Frontal cortex (tissue), 4 donors: ENCODE measurements at places on chromosomes 7 and 10.

DNA sequence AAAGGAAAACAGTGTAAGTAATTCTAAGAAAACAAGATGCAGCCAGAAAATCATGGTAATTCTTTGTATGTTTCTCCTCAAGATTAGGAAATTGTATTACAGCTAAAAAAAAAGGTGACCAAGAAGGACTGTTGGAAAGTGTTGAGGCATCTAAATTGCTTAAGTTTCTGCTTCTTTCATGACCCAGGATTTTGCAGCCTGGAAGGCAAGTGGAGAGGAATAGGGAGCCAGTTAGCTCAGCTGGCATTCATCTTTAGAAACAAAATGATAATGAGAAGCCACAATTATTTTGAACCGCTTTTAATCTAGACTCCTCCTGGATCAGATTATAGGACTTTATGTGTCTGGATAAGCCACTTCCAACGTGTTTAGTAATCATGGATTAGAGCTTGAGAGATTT lies 56.8 kb upstream of the TMEM229A start:
- no peak for DNase-seq

GRCh38 chr7:34025600-34025999 lies 120.3 kb downstream of the BMPER start:
- no peak for DNase-seq

DNA sequence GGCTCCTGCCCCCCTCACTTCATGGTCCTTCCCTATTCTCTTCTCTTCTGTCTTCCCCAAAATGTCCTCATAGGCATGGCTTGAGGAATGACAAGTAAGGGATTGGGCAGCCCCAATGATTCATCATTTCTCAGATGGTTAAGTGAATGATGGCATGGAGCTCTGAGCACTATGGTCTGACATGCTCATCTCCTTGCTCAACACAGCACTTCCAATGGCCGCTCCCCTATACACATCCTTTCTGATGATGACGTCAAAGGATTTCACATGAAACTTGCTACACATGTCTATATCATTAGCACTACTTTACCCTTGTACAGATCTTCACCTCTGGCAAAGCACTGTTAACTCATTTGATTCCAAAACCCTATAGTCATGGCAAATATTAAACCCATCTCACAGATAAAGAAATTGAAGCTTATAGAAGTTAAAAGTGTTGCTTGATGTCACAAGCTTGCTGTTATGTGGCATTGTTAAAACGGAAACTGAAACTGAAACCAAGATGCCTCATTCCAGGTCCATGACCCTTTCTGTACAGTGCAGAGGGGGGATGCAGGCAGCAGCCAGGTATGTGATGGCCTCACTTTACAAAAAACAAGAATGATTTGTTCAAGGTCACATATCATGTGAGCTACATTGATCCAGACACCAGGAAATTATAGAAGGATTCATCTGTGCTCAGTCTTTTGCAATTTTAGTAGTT lies 90.0 kb upstream of the PLXNA4 start:
- no peak for DNase-seq

GRCh38 chr7:148397985-148398384 lies 192.6 kb upstream of the C7orf33 start:
- no peak for DNase-seq

DNA sequence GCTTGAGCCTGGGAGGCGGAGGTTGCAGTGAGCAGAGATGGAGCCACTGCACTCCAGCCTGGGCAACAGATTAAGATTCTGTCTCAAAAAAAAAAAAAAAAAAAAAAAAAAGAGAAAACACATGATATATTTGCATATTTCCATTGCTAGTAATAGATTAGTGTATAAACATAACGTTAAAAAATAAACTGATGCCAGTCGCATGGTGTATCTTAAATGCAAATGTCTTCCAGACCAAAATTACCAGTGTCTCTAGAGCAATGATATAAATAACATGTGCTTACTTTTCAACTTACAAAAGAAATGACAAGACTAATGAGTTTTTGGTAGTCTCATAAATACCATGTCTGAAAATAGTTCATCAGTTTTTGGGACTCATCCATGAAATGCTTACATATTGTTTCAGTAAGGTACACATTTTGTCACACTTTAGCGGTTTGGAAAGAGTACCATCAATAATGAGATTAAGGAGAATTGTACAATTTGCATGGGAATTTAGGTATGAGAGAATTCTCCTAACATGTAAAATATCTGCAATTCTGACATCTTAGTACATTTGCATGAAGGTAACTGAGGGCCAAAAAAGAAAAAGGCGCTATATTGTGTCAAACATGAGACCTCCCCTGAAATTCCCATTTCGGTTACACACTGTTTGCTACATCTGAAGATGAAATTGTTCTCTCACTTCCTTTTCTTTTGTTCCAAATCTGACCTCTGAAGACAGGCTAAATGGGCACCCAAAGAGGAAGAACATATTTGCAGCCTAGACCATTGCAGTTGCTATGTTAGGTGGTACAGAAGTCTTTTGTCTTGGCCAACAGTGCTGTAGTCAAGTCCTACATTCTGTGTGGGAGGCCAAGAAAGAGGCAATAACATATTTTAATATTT lies 51.5 kb upstream of the PIP4K2A start:
- DNase-seq = no peak

DNA sequence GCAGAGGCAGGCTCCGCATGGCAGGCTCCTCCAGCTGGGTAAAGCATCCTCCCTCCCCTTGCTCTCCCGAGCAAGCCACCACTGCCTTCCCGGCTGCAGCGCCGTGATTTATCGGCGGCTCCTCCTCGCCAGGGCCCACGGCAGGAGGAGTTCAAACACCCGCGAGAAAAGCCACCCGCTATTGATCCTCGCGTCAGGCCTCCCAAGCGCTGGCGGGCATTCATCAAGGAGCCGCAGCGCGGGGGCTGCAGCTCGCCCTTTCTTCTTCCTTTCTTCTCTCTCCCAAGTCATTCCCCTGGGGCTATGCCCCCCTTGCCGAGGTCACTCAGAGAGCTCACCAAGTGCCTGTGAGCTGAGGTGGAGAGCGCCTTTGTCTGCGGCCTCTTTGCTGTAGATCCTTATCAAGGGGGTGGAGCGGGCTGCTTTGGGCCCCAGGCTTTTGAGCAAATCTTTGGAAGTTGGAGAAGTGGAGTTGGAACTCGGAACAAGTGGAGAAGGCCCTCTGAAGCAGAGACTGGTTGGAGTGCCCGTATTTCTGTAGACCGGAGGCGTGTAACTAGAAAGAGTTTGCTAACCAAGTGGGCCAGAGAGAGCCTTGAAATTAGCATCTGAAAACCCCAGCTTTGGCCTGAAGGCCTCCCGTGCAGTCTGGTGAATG lies 107.2 kb upstream of the PPIF start:
- DNase-seq = no peak

DNA sequence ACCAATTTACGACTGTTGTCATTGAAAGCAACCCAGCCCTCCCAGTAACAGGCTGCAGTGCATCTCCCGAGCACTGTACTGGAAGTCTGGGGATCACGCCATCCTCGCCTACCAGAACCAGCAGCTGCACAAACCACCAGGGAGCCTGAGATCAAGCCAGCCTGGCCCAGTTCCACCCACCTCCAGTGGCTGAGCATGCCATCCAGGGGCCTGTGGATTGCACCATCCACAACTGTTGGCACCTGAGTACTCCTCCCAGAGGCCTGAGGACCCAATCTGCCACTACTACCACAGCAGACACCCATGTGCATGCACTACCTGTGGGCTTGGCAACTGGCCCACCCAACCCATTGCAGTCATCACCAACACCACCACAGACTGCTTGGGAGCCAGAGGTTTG lies 44.2 kb downstream of the HERPUD2 start:
- DNase-seq = no peak

GRCh38 chr7:80386686-80387085 lies 125.2 kb downstream of the GNAT3 start:
- no peak for DNase-seq

DNA sequence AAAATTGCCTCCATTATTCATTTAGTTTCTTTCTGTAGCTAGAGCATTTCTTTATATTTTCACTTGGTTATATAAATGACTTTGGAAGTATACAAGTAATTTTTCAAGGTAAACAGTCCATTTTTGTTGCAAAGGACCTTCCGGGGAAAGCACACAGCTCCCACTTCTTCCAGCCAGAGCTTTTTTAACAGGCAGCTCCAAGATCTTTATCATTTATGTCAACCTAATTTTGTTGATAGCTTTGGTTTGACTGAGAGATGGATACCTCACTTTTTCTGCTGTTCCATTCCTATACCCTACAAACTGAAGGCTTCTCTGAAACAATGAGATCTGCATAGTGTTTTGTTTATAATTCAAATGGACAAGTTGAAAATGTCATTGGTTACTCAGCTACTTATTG lies 49.3 kb upstream of the RAB11FIP2 start:
- DNase-seq = no peak

DNA sequence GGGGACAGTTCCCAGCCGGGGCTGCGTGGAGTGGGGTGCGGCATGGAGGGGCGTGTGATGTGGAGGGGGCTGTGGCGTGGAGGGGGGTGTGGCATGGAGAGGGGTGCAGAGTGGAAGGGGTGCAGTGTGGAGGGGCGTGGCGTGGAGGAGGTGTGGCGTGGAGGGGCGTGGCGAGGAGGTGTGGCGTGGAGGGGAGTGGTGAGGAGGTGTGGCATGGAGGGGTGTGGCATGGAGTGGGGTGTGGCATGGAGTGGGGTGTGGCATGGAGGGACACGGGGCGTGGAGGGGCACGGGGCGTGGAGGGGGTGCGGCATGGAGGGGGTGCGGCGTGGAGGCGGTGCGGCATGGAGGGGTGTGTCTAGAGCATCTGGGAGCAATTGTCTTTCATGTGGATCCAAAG lies 33.6 kb downstream of the NKX6-2 start:
- DNase-seq = no peak

- no peak for DNase-seq
Measured at GRCh38 chr7:34401776-34402175, 256.2 kb upstream of the NPSR1 start.

DNA sequence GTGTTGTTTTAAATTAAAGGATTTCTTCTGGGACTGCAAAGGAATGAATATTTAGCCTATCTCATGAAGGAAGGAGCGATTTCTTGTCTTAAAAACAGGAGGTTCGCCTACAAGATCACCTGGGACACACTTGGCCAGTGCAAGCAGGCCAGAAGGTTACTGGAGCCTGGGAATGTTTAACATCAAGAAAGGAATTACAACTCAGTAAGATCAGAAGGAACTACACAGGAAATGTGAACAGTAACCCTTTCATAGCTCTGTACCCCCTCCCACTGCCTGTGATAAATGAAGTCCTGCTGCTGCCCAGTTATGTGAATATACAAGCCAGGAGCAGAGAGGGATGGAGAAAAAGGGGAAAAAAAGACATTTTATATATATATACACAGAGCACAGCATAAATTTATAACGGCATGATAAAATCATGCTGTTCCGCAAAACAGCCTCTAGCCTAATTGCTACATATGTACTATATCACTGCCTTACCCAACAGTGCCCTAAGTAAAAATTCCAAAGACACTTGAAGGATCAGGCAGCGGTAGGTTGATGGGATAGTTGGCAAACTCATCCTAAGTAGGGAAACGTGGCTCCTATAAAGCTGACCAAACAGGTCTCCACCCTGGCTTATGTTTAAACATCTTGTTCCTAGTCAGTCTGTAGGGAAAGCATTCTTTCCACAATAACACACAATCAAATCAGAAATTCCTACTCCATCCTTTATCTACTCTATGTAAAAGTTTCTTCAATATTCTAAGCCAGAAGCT lies 63.8 kb downstream of the ZNF438 start:
- no peak for DNase-seq

DNA sequence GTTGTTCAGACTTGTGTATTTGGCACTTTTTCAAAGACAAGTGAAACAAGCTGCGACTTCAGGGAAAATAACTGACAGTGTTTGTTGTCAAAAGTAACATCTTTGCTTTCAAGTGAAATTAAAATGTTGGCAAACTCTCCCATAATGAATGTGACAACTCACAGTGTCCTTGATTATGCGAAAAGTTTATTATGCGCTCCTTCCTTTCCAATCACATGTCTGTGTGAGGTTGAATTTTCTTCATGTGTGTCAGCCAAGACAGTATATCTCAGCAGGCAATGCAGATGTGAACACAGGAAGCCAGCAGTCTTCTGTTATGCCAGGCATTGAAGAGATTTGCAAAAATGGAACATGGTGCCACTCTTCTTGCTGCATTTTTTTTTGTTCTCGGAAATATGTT lies 28.7 kb downstream of the FBH1 start:
- no peak for DNase-seq

- DNase-seq = no peak
Measured at GRCh38 chr10:75857269-75857846, 425.9 kb downstream of the LRMDA start.

DNA sequence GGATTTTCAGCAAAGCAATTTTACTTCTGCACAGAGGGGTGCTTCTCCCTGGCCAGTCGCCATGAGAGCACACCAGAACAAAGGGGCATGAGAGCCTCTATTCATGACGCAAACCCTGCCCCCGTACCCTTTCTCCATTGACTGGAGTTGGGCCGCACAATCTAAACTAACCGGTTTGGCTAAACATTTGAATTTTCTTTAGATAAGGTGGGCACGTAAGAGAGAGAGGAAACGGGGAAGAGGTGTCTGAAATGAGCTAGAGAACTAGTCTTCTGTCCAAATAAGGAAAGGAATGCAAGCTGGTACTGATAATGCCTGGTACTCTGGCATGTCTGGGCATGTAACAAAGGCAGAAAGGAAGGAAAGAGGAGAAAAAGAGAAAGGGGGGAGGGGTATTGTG lies 13.2 kb upstream of the SCIN start:
- no peak for DNase-seq

GRCh38 chr7:66640802-66641525 lies 12.3 kb downstream of the KCTD7 start:
- DNase-seq = no peak

GRCh38 chr7:149457766-149458165 lies 3.1 kb downstream of the ZNF777 start:
- DNase-seq = no peak

GRCh38 chr7:154383045-154383444 lies 330.8 kb downstream of the DPP6 start:
- no peak for DNase-seq

- DNase-seq = no peak
Measured at GRCh38 chr7:142645777-142646176, 103.5 kb upstream of the PRSS1 start.

DNA sequence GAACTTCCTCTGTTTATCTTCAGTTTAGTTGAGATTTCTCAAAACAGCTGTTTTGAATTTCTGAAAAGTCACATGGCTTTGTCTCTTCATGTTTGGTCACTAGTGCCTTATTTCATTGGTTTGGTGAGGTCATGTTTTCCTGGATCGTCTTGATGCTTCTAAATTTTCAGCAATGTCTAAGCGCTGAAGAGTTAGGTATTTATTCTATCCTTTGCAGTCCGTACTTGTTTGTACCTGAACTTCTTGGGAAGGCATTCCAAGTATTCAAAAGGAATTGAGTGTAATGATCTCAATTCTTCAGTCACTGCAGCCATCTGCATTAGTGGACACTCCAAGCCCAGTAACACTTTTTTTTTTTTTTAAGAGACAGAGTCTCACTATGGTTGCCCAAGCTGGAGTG lies 67.7 kb downstream of the HERC4 start:
- DNase-seq = no peak

GRCh38 chr10:10914144-10914543 lies 103.5 kb upstream of the CELF2 start:
- no peak for DNase-seq

GRCh38 chr10:118243907-118244306 lies 98.2 kb downstream of the FAM204A start:
- DNase-seq = no peak

- no peak for DNase-seq
Measured at GRCh38 chr10:89294721-89295239, 7.1 kb upstream of the IFIT2 start.

- no peak for DNase-seq
Measured at GRCh38 chr10:123757853-123758252, 91.7 kb downstream of the GPR26 start.

- no peak for DNase-seq
Measured at GRCh38 chr10:57973451-57973850, 294.2 kb downstream of the IPMK start.

- DNase-seq = no peak
Measured at GRCh38 chr7:64533756-64534155, 29.1 kb downstream of the ZNF680 start.
